ENCODE measurements at places on chromosomes 3 and 15.
A peak's percentile ranks its signal among the peaks of the same experiment; 100 is the strongest.

DNA sequence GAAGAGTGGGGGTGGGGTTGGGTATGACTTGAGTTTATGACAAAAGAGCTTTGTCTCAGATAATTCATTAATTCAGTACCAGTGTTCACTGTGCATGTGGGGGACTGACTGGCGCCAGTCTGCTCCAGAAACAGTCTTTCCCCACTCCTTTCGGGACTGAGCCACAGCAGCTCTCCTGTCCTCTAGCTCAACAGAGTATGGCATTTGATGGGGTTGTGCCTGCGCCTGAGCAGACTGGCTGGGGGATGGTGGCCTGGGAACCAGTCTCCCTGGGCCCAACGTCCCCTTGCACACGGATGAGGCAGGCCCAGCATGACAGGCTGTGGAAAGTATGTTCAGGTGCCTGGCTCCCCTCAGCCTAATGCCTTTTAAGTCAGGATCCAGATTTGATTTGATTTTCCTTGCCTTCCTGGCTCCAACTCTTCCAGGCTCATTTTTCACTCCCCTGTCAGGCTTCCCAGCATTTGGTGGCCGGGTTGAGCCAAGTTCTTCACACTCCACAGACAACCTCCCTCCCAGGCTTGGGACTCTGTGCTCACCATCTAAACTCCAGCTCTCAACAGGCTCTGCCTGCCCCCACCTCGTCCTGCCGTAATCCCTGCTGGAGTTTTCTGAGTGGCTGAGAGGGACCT, 105.0 kb downstream of the MYLK start:
- DNase-seq = no peak

DNA sequence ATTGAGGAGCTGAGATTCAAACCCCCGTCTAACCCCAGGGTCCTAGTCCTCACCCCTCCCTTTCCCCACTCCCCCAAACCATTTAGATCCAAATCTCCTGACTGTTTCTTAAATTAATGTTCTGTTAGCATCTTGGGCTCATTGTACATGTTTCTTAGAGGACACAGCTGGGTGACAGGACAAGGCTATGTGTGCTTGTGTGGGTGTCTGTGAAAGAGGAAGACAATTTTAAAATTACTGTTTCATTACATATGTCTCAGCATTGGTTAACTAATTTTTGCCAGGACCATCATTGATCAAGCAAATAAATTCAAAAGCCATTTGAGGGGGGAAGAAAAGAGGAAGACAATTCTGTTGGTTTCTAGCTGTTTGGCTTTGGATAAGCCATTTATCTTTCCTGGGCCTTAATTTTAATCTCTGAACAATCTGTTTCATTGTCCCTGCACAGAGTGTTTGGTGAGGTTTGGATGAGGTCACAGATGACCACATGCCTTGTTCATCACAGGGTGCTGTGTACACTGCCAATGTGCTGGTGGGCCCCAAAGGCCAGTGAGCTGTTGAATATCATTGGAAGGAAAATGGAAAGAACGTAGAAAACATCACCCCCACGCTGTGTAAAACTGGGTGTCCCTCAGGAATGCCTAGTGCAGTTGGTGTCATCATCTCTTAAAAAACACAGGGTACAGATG, 51.9 kb downstream of the RPLP1 start:
- no peak for DNase-seq

DNA sequence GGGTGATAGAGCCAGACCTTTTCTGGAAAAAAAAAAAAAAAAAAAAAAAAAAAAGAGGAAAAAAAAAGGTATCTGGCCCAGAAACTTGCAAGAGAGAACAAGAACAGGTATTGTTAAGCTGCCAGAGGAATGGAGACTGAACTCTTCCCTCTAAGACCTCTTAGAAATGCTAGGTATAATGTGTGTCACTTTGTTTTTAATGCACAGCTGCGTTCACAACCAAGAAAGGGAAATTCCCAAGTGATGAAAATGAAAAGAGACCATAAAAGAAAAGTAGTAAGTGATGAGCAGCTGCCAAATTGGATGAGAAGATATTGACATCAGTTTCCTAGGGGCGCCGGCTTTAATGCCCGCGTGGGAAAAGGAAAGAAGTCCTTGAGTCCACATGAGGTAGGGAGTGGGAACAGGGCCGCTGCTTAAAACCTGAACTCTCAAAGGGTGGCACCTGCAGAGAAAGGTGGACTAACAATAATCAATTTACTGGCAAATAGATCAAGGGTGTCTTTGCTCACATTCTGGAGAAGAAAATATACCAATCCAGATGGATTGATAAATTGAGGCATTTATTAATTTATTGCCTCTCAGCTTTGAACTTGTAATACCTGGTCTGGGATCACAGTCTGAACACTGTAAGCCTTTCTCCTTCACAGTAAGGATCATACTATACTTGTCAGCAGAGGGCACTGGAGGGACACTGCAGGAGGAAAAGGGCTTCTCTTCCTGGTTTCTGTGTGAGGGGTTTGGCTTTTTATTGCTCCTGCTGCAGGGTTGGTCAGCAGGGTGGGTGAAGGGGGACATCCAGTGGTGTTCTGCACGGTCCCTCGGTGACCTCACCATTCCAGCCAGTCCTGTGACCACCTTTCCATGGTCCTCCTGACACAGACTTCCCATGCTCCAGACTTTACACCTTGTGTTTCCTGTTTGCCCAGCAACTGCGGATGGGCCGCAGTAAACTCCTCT, 131.6 kb downstream of the AQP9 start:
- DNase-seq = peak; percentile 81

DNA sequence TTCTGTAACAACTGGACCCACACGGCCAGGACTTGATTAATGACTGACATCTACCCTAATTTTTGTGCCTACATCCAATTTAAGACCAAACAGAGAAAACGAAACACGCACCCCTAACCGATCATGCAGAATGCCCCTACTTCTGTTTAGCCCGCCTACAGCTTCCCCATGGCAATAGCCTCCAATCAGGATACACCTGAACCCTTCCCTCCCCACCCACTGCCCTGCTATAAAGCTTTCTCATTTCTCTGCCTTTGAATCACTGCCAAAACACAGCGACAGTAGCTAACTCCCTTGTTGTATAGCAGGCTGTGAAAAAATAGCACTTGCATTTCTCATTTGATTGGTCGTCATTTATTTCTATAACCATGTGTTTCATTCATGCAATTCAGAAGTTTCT, 45.2 kb upstream of the DPPA4 start:
- DNase-seq = no peak

Data from dermis blood vessel endothelial cell (primary cell).